ENCODE measurements at places on chromosomes 3 and 15. TPM values are rescaled to one million over a fixed set of nuclear protein-coding genes. Genes with fewer than 3 reads are reported as not detected.

The ANKUB1 gene
- total RNA-seq = not detected

DNA sequence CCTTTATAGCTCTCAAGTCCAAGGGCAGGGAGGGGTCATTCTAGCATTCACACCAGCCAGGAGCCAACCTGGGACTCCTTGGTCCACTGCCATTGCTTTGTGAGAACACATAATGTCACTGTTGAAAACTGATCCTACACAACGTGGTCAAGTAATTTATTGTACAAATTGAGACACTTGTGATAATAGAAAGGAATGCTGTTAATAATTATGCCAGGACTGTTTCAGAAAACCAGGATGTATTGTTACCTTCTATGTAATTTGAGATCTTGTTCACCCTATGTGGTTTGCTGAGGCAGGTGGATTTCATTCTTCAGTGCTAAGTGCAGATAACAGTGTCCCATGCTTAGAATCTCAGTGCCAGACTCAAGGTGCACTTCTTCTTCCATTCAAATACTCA, 33.3 kb downstream of the TMCO5A start:
- DNase-seq = no peak

- DNase-seq = no peak
Observed at GRCh38 chr15:74453925-74454763, 6.8 kb downstream of the UBL7 start.

The UROC1 gene
- total RNA-seq = not detected

- no peak for DNase-seq
Observed at GRCh38 chr3:141804778-141805639, 41.8 kb downstream of the GRK7 start.

DNA sequence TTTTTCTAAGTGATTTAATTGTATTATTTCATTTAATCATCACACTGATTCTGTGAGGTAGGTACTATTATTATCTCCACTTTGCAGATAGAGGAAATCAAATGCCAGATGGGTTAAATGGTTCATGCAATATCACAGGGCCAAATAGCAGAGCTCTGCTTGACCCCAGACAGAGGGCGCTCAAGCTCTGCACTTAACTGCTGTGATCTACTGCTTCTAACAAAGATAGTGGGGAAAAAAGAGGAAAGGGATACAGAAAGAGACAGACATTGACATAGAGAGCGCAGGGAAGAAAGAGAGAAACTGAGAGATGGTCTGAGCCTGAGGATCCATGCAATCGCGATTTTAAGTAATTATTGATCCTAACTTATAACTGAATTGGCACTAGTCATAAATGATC, 279.1 kb upstream of the THRB start:
- peak; percentile 73 for DNase-seq

DNA sequence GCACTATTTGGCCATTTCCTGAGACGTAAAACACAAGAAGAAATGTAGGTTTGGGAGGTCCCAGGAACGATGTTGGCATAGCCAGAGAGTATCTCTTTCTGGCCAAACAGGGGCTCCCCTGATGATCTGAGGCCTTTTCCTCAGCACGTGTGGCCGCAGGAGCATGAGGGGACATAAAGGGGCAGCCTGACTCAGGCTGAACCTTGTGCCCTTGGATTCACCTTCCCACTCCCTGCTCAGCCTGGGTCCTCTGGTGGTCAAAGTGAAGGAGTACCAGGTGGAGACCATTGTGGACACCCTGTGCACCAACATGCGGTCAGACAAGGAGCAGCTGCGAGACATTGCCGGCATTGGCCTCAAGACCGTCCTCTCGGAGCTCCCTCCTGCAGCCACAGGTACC, 10.6 kb downstream of the CAND2 start:
- DNase-seq = no peak

DNA sequence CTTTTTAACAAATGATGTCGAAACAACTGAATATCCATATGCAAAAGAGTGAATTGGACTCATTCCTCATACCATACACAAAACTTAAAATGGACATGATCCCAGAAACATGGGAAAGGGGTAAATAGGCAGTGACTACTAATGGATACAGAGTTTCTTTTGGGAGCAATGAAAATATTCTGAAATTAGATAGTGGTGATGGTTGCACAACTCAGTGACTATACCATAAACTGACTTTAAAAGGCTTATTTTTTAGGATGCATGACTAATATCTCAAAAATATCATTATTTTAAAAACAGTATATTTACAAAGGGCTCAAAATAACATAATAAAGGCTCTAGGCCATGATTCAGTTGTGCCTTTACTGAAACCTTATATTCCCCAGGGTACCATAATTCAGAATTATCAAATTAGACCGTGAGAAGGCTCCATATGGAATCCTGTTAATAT, 16.3 kb upstream of the ATP13A3 start:
- no peak for DNase-seq

The TGFBR2 gene
- total RNA-seq = 243 TPM

The HYKK gene
- total RNA-seq = 5.8 TPM

- DNase-seq = no peak
Observed at GRCh38 chr15:60518511-60518910, 39.6 kb upstream of the ICE2 start.

GRCh38 chr3:126451511-126451910, 24.2 kb downstream of the ZXDC start:
- no peak for DNase-seq

- DNase-seq = no peak
Observed at GRCh38 chr3:149382101-149382467, 4.6 kb upstream of the TM4SF1 start.

- DNase-seq = no peak
Observed at GRCh38 chr3:65837604-65838003, 201.1 kb downstream of the MAGI1 start.

The CD96 gene
- 9.5 TPM for total RNA-seq

The GOLGA6L7 gene
- not detected for total RNA-seq

GRCh38 chr15:84871428-84871985, 13.0 kb upstream of the SLC28A1 start:
- no peak for DNase-seq

DNA sequence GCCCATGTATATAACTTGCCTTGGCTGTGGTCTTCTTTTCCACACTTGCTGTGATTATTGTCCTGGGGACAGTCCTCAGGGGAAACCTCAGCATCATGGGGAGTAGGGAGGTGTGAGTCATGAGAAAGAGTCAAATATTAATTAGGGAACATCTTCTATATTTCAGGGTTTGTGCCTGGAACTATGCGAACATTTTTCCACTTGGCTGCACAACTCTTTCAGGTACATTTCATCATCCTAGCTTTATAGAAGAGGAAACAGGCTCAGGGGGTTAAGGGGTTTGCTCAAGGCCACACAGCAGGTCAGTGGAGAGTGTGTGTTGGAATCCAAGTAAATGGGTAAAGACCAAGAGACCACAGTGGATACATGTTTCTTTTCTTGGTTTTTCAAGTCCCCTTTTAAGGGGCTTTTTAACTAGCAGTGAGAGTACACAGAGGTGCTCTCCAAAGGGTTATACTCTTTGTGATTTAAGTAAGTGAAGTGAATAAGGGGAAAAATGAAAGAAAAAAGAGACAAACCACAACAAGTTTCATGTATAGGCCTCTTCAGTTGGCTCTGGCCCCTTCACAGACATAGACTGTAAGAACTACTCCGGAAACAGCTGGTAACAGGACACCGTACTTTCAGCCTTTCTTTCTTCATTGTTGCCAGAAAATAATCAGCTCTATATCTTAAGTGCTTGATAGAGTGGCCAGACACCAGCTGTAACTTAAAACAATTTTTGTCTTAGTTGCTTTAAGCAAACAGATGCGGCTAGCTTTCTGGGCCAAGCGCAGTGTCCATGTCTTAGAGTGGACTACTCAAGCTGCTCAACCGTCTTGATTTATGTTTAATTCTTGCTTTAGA, 64.6 kb downstream of the EEFSEC start:
- DNase-seq = no peak

DNA sequence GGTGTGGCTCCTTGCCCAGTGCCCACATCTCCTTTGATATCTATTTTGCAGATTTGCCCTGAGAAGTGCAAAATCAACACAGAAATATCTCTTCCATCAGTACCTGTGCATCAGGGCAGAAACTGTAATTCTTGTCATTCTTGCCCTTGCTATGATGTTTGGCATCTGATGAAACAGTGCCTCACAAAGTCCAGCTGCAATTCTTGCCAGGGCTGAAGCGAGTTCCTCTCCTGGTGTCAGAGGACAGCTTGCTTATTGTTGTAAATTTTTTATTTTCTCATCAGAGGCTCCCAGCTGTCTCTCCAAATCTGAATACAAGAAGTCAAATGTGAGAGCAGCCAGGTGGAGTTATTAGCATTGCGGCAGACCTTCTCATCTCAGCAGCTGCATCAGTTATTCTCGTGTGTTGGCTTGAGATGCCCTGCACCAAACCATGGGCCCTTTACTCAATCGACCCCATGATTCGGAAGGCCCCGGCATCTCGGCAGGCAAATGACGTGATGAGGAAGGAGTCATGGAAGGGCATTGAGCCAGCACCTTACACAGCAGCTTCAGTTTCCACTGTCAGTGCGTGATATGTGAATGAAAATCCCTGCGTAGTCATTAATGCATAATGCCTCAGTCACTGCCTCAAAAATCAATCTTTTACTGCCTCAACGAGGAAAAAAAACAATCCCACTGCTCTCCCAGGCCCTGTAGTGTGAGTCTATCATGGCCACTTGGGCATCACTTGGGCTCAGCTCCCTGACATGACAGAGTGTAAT, 93.4 kb downstream of the CCNL1 start:
- DNase-seq = no peak

Measured in kidney (tissue), 22 donors.